ENCODE measurements at places on chromosomes 4 and X. TPM values are rescaled to one million over a fixed set of nuclear protein-coding genes. Genes with fewer than 3 reads are reported as not detected.
A peak's percentile ranks its signal among the peaks of the same experiment; 100 is the strongest.

The CENPVL1 gene
- total RNA-seq, result not detected

The HMGN5 gene
- 5.7 TPM for total RNA-seq

The MXRA5 gene
- 1.4 TPM for total RNA-seq

The GLRB gene
- 1.6 TPM for total RNA-seq

The CSTF2 gene
- total RNA-seq, result 15.3 TPM

The C4orf36 gene
- not detected for total RNA-seq

The BTK gene
- 1.6 TPM for total RNA-seq

The GPRASP2 gene
- 1.2 TPM for total RNA-seq

The ZCCHC18 gene
- not detected for total RNA-seq

The CRMP1 gene
- total RNA-seq, result 3.0 TPM

The RHOH gene
- 4.1 TPM for total RNA-seq

The RTL9 gene
- total RNA-seq, result not detected

DNA sequence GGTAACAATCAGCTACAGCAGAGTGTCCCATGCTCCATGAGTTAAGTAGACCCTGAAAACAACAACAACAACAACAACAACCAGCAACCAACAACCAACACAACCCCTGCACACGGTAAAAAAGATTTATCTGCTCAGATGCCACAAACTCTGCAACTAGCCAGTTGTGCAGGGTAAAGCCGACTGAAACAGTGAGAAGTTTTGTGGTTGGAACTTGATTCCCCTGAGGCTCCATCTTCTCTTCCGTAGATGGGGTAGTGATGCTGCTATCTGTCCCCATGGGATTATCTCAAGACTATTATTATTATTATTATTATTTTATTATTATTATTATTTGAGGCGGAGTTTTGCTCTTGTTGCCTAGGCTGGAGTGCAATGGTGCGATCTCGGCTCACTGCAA, 50.6 kb upstream of the RAPGEF2 start:
- no peak for DNase-seq

DNA sequence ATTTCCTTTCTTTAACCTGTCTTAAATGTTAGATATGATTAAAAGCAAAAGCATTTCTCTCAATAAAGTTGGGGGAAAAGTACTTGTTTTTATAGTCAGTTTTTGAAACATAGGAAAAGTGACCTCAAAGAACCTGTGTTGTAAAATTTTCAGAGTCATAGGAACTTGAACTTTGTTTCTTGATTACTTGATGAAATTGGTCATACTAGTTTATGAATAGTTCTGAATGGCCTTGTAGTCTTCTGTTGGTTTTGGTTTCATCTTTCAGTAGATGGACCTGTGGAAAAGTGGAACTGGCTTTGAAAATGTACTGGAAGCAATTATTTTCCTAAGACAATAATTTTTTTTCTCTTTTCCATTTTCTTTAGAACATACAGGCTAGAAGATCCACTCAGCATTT, 222.2 kb upstream of the NUDT6 start:
- no peak for DNase-seq

GRCh38 chrX:20364238-20364637, 97.5 kb upstream of the RPS6KA3 start:
- DNase-seq, result no peak

- DNase-seq, result no peak
These were observed 142.8 kb upstream of the PPP1R2C start for GRCh38 chrX:42920752-42921151.

- DNase-seq, result no peak
These were observed 68.6 kb upstream of the MXRA5 start for GRCh38 chrX:3415011-3415410.

DNA sequence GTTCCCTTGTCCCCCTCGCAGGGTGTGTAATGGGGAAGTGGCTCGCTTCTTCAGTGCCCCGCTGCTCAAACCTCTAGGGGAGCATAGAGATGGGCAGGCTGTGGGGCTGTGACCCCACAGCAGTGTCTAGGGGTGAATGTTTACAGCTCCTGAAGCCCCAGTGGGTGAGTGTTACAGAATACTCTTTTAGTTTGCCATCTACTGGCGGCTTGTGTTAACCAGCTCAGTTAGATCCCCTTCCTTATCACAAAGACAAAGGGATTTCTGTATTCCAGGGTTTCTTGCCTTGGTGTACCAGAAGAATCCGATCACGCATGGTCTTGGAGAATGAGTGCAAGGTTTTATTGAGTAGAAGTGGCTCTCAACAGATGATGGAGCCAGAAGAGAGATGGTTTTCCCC, 108.1 kb upstream of the IQCM start:
- no peak for DNase-seq

DNA sequence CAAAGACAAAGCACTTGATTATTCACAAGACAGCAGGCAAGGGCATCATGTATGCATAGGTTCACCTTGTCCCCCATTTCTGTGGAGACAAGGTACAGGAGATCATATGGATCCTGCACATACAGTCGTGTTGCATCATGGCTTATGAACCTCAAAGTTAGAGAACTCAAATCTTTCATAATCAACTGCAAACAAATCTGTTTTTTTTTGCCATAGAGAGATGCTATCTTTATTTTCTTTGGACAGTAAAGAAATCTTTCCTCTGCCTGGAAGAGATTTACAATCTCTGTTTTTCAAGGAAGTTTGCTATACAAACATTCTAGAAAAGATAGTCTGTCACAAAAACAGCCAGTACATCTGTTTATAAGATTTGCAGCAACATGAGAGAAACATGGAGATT, 578.8 kb downstream of the ANKRD50 start:
- no peak for DNase-seq

DNA sequence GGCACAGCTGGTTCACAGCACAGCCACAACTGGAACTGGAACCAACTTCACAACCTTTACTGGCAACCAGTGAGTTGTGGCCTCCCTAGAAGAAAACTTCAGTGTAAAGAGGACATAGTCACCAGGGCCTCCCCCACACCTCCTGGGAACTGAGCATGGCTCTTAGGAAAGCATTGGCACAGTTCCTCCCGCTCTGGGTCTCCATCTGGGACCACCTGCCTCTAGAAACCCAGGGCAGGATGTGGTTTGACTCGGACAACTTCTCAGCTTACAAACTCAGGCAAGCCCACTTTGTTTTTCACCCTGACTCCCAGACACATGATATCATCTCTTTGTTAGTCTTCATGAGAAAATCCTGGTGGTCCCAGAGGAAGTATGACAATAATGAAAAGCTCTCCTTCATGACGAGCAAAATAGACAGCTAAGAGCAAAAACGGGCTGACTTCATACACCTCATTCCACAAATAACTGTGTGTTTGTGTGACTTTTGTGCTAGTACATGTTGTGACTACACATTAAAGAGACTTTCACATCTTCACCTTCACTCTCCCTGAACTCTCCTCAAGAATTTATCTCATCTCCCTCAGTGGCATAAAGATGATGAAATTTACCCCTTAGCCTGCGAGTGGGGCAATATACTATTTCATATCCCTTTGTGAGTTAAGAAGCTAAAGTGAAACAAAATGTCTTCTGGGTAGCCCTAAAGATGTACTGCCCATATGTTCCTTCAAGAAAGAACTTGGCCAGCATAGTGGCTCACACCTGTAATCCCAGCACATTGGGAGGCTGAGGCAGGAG, 75.4 kb downstream of the SH3KBP1 start:
- DNase-seq, result no peak

GRCh38 chr4:122576261-122577188, 44.3 kb downstream of the IL21 start:
- no peak for DNase-seq

DNA sequence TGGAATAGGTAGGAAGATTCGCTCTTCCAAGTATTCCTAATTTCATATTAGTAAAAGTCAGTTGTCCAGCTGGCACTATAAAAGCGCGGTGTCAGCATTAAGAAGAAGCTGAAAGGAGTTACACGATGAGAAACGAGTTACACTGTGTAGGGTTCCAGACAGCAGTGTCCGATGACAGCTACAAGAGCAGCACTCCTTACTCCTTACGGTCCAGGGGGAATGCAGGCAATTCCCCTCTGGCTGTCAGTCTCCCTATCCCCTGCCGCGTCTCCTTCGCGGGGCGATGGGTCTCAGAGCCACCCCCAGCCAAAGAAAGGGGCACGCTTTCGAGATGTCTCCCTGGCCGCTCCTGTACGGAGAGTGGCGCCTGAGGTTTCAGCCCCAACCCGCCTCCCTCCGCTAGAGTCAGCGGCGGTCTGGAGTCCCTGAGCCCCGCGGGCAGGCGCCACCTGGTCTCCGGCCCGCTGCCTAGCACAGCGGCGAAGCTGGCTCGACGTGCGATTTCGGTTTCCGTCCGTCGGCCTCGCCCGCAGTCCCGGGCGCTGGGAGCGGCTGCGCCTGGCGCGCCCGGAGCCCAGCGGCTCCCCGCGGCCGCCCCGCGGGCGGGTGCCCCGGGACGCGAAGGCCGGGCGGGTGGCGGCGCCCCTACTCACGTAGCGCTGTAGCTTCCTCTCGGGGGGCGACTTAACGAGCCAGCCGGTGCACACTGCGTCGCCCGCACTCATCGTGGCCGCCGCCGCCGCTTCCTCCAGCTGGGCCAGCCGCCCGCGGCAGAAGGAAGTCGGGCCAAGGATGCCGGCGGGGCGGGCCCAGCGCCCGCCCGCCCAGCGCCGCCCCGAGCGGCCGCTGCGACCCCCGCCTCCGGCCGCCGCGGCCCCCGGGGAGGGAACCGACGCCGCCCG, at the start of gene GAB3:
Gene GAB3, minus strand, starts transcription at position 777 of the 902 bp plus-strand sequence. Its CDS starts 52 bp downstream, at position 725.
- DNase-seq, result peak; percentile 46

- DNase-seq, result no peak
These were observed 266.1 kb upstream of the ANXA10 start for GRCh38 chr4:167826281-167826680.

GRCh38 chrX:143336261-143336660, 181.0 kb downstream of the SPANXN3 start:
- DNase-seq, result no peak

DNA sequence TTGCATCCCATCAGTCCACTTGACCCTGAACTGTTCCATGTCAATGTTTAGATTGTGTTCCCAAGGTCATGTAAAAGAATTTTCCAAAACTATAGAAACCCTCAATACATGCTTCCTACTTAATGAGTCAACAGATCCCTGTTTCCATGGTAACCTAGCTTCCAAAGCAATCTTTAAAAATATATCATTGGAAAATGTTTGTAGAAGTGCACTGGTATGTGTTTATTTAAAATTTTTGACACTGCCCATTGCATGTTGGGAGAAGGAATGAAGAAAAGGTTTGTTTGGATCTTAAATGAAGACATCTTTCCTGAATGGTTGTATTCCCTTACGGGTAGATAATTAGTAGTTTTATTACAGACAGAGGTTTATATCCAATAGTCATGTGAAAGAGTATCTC, 345.3 kb downstream of the GABRG1 start:
- DNase-seq, result no peak

GRCh38 chrX:28178206-28178605, 197.0 kb upstream of the DCAF8L1 start:
- no peak for DNase-seq

- no peak for DNase-seq
These were observed 110.0 kb upstream of the NKX1-1 start for GRCh38 chr4:1516261-1516660.

GRCh38 chrX:55716937-55717336, 612 bp upstream of the RRAGB start:
- DNase-seq, result no peak

DNA sequence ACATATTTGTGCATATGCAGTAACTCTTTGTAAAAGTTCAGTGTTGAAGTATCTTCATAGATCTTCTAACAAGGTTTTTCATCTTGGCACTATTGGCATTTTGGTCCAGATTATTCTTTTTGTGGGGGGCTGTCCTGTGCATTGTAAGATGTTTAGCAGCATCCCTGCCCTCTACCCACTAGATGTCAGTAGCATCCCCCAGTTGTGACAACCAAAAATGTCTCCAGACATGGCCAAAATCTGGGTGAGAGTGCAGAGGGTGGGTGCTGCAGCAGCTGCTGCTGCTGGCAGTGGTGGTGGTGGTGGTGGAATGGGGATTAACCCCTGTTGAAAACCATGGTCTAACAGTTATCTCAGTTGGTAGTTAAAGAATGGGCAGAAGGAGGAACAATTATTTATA, 370.0 kb downstream of the GPAT3 start:
- no peak for DNase-seq

DNA sequence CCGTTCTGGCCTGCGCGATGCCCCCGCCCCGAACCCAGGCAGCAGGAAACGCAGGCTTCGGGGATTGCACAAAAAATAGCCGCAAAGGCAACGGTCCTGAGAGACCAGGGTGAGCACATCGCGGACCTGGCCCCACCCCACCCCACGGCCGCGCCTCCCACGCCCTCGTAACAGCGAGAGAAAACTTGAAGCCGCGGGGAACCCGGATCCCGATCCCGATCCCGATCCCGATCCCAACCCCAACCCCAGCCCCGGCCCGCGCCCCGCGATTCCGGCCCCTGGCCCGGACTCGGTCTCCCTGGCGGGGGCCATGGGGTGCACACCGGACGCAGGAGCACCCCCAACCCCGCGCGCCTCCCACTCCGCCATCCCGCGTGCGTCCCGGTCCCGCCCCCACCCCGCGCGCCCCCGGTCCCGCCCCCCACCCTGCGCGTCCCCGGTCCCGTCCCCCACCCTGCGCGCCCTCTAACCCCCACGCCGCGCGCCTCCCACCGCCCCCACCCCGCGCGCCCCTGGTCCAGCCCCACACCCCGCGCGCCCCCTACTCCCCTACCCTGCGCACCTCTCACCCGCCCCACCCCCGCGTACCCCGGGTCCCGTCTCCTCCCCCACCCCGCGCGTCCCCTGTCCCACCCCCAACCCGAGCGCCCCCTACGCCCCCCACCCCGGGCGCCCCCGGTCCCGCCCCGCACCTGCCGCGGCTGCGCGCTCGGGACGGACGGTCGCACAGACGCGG, 29.0 kb downstream of the NOP14 start:
- DNase-seq, result peak; percentile 69

DNA sequence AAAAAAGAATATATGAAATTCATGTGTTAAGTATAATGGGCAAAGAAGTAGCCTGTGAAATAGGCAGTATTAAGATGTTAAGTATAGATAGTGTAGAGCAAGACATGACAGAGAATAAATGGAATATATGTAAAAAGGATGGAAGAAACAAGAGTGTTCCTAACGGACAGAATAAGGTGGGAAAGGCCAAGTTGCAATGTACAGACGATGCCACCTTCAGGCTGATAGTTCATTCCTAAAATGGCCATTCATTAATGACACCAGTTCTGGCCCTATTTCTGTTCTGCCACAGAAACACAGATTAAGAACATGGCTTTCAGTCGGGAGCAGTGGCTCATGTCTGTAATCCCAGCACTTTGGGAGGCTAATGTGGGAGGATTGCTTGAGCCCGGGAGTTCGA, 4.4 kb upstream of the FAM184B start:
- DNase-seq, result no peak

GRCh38 chr4:145716200-145716599, 36.3 kb downstream of the C4orf51 start:
- no peak for DNase-seq

GRCh38 chrX:13716905-13717304, 17.5 kb downstream of the TRAPPC2 start:
- peak; percentile 14 for DNase-seq

All from transverse colon (tissue), 4 donors.